Smooth muscle cell of the coronary artery (primary cell): ENCODE measurements at places on chromosomes 12 and 14. TPM values are rescaled to one million over a fixed set of nuclear protein-coding genes. Genes with fewer than 3 reads are reported as not detected.

The MTERF2 gene
- 2.6 and 5.4 TPM in 2 replicates for total RNA-seq

The GMPR2 gene
- 72.7 and 109 TPM in 2 replicates for total RNA-seq

The GPR137C gene
- 0.23 and 0.68 TPM in 2 replicates for total RNA-seq

The TOGARAM1 gene
- 11.4 and 14.7 TPM in 2 replicates for total RNA-seq

The SLC5A8 gene
- total RNA-seq, result not detected in 2 replicates

The FAR2 gene
- 2.2 and 7.4 TPM in 2 replicates for total RNA-seq
